ENCODE measurements at places on chromosomes 7 and 10. TPM values are rescaled to one million over a fixed set of nuclear protein-coding genes. Genes with fewer than 3 reads are reported as not detected.

GRCh38 chr10:111551001-111551400 is 474.2 kb downstream of the ADRA2A start:
- DNase-seq, result no peak

ZPBP gene
- 0.73 TPM for polyA plus RNA-seq

- DNase-seq, result peak; percentile 90
These were observed 50.5 kb upstream of the FOXK1 start for GRCh38 chr7:4631380-4632179.

DNA sequence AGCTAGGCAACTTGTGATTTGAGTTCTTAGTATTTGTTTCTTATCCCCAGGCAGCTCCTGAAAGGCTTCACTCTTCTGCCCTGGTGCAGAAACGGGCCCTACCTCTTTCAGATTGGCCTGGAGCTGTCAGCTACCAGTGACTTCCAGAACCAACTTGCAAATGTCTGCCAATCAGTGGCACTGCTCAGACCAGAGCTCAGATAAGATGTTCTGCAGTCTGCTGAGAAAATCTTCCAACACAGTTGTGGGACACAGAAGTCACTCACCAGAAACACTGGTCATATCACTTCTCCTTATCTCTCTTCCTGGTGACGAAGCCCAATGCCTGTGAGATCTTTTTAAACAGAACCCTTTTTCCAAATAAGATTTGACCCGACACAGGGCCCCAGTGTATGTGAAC is 81.9 kb upstream of the DUSP5 start:
- no peak for DNase-seq

UPK3B gene
- polyA plus RNA-seq, result 15.1 TPM

- DNase-seq, result peak; percentile 12
These were observed 951.6 kb downstream of the CCSER2 start for GRCh38 chr10:85280014-85280413.

EPHA1 gene
- polyA plus RNA-seq, result 14.2 TPM

All from left lung (tissue), 14 donors.